Iris pigment epithelial cell (primary cell): ENCODE measurements at places on chromosomes 3 and 15.

DNA sequence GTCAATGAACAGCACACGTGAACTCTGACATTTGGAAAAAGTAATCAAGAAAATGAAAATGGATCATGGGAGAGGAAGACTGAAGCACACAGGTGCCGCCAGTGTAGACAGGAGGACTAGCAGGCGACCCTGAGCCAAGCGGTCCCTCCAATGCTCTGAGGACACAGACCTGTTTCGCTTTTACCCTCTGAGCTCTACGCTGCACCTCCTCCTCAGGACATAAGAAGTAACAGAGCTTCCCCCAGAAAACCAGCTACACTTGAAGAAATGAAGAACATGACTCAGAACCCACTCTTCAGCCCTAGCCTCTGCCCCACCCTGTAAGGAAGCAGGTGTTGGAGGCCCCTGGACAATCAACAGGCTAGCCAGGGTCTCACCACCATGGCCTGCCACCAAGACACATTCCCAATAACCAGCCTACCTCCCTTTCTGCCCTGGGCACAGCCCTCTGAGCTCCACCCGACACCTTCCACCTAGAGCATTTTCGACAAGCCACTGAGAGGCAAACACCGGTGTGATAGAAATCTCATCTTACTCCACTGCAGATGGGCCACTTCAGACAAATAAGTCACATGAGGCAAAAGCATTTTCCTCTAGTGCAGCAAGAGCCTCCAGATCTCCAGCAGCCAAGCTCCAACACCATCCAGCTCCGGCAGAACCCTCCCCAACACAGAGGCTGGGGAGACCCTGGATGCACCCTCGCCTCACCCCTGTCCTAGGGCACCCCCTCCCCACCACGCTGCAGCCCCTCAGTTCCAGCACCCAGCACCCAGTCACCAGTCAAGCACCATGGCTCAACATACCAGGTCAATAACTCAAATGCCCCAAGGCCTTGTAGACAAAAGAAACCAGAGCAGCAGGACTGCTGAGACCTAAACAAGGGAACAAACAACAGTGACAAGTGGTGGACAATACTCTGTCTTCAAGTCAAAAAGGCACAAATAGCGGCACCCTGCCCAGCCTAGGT, 11.4 kb downstream of the FAM174B start:
- DNase-seq: no peak

DNA sequence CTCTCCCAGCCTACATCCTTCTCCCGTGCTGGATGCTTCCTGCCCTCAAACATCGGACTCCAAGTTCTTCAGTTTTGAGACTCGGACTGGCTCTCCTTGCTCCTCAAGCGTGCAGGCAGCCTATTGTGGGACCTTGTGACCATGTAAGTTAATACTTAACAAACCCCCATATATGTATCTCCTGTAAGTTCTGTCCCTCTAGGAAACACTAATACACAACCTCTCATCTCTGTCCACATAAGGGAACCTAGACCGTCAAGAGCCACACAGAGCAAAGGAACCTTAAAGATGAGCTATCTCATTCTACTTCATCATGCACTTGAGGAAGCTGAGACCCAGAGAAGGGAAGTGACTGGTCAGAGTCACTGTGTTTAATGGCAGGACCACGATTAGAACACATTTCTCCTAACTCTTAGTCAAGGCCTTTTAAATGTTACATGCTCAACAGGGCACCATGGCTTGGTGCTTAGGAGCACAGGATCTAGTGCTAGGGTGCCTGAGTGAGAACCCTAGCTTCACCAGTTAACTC, 50.3 kb downstream of the NPTN start:
- DNase-seq: no peak

GRCh38 chr3:146625186-146625775, 20.1 kb upstream of the PLSCR5 start:
- peak; percentile 48 for DNase-seq

DNA sequence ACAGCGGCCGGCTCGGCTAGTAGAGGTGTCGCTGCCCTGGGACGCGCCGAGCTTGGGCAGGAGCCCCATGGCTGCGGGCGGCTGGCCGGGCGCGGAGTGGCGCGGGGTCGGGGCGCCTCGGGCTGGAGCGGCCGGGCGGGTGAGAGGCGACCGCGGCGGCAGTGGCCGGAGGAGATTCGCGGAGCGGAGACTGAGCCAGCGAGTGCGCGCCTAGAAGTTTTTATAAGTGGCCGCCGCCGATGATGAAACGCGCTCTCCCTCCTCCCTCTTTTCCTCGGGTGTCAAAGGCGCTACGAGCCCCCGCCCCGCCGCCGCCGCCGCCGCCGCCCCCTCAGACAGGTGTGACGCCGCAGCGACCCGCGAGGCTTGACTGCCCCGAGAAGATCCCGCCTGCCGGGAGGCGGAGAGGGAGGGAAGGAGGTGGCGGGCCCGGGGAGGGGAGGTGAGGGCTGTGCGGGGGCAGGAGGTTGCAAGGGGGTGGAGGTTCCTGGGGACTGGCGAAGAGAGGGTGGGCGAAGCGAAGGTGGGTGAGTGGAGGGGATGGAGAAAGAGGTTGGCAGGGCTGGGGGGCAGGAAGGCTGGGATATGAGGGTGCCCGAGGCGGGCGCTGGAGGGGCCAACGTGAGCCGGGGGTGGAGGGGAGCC, at the start of gene SLCO2A1:
SLCO2A1 (minus strand) TSS at position 192 of the 645 bp plus-strand sequence; CDS start at position 69, 123 bp downstream.
- peak; percentile 21 for DNase-seq

DNA sequence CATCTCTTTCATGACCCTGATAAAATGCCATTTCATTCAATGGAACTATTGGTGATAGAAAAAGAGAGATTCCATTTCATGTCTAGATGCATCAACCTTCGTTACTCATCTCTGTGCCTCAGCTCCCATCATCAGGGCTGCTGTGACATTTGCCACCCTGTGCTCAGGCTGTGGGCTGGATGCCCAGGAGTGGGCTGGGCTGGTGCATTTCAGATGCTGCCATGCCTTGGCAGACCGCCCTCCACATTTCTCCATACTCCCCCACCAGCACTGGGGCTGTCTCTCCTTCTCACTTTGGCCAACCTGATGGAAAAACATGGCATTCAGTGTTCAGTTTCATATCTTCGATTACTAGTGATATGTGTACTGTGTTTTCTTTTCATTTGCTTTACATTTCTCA, 59.1 kb downstream of the DNASE1L3 start:
- DNase-seq: no peak

DNA sequence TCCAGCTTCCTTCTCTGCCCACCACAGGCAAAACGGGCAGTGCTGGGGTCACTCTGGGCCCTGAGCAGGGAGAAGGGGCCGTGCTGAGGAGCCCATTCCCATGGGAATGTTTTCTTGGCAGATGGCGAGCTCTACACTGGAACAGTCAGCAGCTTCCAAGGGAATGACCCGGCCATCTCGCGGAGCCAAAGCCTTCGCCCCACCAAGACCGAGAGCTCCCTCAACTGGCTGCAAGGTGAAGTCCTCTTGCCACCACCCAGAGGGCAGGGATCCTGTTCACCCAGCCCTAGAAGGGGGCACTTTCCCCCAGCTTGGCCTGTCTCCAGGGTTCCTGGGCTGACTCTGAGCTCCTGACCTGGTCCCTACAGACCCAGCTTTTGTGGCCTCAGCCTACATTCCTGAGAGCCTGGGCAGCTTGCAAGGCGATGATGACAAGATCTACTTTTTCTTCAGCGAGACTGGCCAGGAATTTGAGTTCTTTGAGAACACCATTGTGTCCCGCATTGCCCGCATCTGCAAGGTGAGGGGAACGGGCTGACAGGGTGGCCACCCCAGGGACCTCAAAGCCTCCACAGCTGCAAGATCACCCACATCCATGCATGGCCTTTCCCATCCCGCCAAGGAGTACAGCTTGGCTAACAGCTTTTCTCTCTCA, 12.4 kb downstream of the CIB1 start:
- DNase-seq: peak; percentile 73

DNA sequence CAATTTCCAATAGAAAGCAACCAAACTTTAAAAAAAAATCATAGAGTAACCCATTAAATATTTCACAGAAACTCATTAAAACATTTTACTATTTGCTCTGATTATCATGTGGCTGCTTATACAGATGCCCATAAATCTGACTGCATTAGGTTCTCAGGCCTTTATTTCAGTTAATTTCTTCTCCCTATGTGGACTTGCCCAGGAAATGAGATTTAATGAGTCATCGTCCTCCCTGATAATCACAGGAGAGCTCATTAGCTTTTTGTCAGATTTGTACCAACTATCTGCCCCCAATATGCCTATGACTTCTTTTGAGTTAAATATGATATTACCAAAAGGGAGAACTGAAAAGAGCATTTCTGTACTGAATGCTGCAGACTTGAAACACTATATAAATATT, 168.0 kb downstream of the FOXB1 start:
- peak; percentile 3 for DNase-seq
